ENCODE measurements at places on chromosomes 1 and 21. TPM values are rescaled to one million over a fixed set of nuclear protein-coding genes. Genes with fewer than 3 reads are reported as not detected.

Gene PRUNE1
- total RNA-seq = 12.1 TPM

Gene TRABD2B
- not detected for total RNA-seq

Gene CHIT1
- 0.58 TPM for total RNA-seq

Gene NUP210L
- total RNA-seq = 0.08 TPM

Gene ANKRD45
- total RNA-seq = not detected

Gene MAGOH
- 65.2 TPM for total RNA-seq

Gene RAB7B
- 0.08 TPM for total RNA-seq

Gene LMOD1
- not detected for total RNA-seq

Gene CFAP57
- not detected for total RNA-seq

Gene KRTAP11-1
- not detected for total RNA-seq

Gene NLRP3
- 7.8 TPM for total RNA-seq

Gene CD101
- total RNA-seq = 2.1 TPM

Gene SPATA1
- total RNA-seq = 0.61 TPM

Gene INPP5B
- 11.7 TPM for total RNA-seq

Gene CFAP298
- 7.6 TPM for total RNA-seq

Gene NUAK2
- total RNA-seq = 14.9 TPM

Gene PRKAA2
- not detected for total RNA-seq

Gene AMY1A
- not detected for total RNA-seq

Gene CDC20
- total RNA-seq = 1.8 TPM

Gene NME7
- 8.3 TPM for total RNA-seq

Gene DTL
- 0.49 TPM for total RNA-seq

Gene DNASE2B
- total RNA-seq = not detected

Gene JAM2
- total RNA-seq = not detected

Gene PLPPR4
- not detected for total RNA-seq

Gene MAB21L3
- not detected for total RNA-seq

Gene DEGS1
- total RNA-seq = 54.0 TPM

Gene GABRD
- 0.38 TPM for total RNA-seq

Gene KPNA6
- total RNA-seq = 47.1 TPM

Gene SYTL1
- 135 TPM for total RNA-seq

Gene SVBP
- total RNA-seq = 21.3 TPM

Gene DNALI1
- not detected for total RNA-seq

Gene IQCC
- total RNA-seq = 3.2 TPM

Gene SELE
- total RNA-seq = not detected

Gene CD84
- total RNA-seq = 36.9 TPM

Gene DR1
- 54.4 TPM for total RNA-seq

Gene KCNJ10
- not detected for total RNA-seq

Gene CLIC6
- total RNA-seq = 0.14 TPM

Gene ADAMTS5
- not detected for total RNA-seq

Gene PLD5
- not detected for total RNA-seq

Gene PTPRU
- 0.56 TPM for total RNA-seq

Gene CASQ2
- total RNA-seq = not detected

Gene ZBTB8A
- not detected for total RNA-seq

Gene MAP3K21
- total RNA-seq = 0.99 TPM

All from CD4-positive, alpha-beta T cell (primary cell).